Gastroesophageal sphincter (tissue), 4 donors: ENCODE measurements at places on chromosomes 3 and 15. TPM values are rescaled to one million over a fixed set of nuclear protein-coding genes. Genes with fewer than 3 reads are reported as not detected.

Gene FBXL2
- 14.4 TPM for total RNA-seq

Gene DAZL
- total RNA-seq = not detected

Gene TJP1
- 115 TPM for total RNA-seq

Gene GMPS
- total RNA-seq = 32.4 TPM

Gene SHC4
- total RNA-seq = 2.0 TPM

Gene ABCF3
- 31.8 TPM for total RNA-seq

Gene OCA2
- total RNA-seq = 2.0 TPM

Gene CCR4
- total RNA-seq = not detected

Gene CPNE9
- total RNA-seq = 1.1 TPM

Gene CLDN11
- 1.9 TPM for total RNA-seq

Gene SIDT1
- 0.15 TPM for total RNA-seq

Gene CCDC71
- 24.1 TPM for total RNA-seq

Gene GHSR
- not detected for total RNA-seq

Gene STAC
- total RNA-seq = 11.4 TPM

Gene ZBBX
- not detected for total RNA-seq

Gene GOLGA6L4
- total RNA-seq = 2.8 TPM

Gene CACNA2D2
- 0.79 TPM for total RNA-seq
